ENCODE measurements at places on chromosomes 2 and 18. TPM values are rescaled to one million over a fixed set of nuclear protein-coding genes. Genes with fewer than 3 reads are reported as not detected.

Gene TMBIM1
- 39.1 TPM for total RNA-seq

Gene ZNF396
- 5.4 TPM for total RNA-seq

Gene TGFA
- 6.6 TPM for total RNA-seq

Gene MLPH
- 53.1 TPM for total RNA-seq

Gene PSMA8
- total RNA-seq = not detected

Gene INPP5D
- not detected for total RNA-seq

Gene LAMA1
- total RNA-seq = 2.6 TPM

Gene GPR35
- total RNA-seq = 0.33 TPM

Gene GULP1
- total RNA-seq = 25.9 TPM

Gene RBBP8
- 58.1 TPM for total RNA-seq

Gene CRYBA2
- 4.3 TPM for total RNA-seq

Gene ANKRD30BL
- total RNA-seq = not detected

Gene SPTBN1
- 138 TPM for total RNA-seq

DNA sequence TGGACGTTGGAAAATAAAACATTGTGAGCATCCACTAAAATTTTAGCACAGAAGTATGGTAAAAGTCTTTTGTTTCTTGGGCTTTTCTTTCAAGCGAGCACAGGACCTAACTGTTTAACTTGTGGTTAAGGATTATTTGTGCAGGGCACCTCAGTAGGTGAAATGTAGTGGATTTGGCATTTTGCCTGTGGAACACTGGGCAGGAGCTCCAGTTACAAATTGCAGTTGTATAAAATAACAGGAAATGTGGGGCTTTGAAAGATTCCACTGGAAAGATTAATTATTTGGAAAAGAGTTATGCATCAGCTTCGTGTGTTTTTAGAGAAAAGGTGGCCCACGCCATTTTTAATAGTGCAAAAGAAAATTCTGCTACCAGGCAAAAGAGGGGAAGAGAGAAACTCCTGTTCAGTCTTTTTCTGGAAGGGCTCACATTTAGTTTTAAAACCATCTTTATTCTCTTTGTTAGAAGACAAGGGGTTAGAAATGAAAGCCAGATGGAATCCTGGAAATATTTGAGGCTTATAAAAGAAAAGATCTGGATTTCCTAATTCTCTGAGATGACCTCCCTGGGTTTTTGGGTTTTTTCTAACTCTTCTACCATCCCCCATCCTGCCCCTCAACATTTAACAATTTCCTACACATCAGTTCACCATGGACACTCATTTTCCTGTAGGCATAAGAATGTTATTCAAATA lies 144.3 kb upstream of the SERTAD2 start:
- peak; percentile 88 for DNase-seq

DNA sequence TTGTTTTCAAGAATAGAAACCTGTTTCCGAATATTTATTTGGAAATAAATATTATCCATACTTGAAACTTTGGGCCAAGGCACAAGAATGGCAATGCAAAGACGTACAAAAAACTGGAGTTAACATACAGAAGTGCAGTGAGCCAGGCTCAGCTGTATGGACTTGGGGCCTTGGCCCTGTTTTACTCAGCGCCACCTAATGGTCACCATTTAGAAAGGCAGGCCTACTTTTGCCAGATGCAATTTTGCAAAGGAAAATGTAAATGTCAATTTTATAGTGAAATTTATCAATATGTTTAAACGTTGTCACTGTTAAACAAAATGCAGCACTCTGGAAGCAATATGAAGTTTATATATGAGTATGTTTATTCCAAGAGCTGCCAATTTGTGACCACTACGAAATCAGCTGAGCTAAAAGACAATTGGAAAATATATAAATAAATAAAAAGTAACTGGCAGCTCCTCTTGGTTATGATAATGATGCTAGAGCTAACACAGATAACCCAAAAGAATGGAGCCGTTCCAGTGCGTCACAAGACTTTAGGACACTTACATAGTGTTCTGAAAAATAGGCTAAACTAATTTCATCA lies 155.0 kb downstream of the ARHGAP15 start:
- peak; percentile 34 for DNase-seq

GRCh38 chr2:218988650-218989049 lies 3.7 kb upstream of the FEV start:
- DNase-seq = no peak

- DNase-seq = peak; percentile 46
These were observed 15.9 kb downstream of the POLI start for GRCh38 chr18:54284981-54285785.

- DNase-seq = peak; percentile 2
These were observed 100.1 kb downstream of the MYOM1 start for GRCh38 chr18:3119401-3120341.

DNA sequence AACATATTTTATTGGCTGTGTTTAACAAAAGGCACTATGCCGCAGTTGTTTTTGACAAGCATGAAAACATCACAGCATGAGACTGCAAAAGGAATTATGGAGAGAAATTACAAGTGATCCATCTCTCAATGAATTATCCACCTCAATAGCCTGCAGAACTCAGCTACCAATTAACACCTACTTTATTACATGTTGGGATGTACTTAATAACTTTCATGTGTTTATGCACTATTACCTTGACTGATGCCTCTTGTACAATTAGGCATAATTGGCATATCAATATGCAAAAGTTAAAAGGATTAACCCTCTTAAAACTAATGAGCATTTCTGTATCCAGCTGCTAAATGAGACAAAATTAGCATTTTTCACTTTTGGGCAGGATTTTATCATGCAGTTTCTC lies 27.8 kb downstream of the ARHGAP15 start:
- no peak for DNase-seq

- no peak for DNase-seq
These were observed 11.5 kb downstream of the TEX44 start for GRCh38 chr2:231604101-231604684.

DNA sequence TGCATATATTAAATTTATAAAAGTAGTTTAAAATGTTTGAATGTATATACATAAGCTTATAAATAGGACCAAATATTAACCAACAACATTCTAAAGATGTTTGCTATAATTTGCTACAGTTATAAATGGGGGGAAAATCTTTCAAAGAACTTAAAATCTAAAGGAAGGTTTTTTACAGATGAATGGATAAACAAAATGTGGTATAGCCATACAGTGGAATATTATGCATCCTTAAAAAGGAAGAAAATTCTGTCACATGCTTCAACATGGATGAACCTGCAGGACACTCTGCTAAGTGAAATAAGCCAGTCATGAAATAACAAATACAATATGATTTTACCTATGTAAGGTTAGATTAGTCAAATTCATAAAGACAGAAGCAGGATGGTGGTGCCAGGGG lies 75.8 kb downstream of the TMEM17 start:
- no peak for DNase-seq

- peak; percentile 55 for DNase-seq
These were observed 413 bp downstream of the ALKAL2 start for GRCh38 chr2:287471-287885.

DNA sequence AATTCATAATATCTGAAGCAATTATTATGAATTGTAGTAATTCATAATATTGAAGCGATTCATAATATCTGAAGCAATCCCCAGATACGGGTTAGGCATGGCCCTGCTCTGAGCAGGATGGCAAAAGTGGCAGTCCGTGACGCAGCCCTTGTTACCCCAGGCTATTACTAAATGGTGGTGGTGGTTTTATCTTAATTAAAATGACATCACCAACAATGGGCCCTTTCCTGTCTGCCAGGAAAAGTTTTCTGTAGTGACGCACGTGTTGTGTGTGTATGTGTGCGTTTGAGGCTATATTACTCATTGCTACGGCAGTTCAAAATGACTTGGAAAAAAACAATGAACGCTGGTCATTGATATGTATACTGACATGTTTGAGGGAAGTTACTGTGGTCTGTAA lies 10.6 kb upstream of the MOCOS start:
- peak; percentile 84 for DNase-seq

GRCh38 chr2:29662861-29663260 lies 258.5 kb downstream of the ALK start:
- DNase-seq = no peak

DNA sequence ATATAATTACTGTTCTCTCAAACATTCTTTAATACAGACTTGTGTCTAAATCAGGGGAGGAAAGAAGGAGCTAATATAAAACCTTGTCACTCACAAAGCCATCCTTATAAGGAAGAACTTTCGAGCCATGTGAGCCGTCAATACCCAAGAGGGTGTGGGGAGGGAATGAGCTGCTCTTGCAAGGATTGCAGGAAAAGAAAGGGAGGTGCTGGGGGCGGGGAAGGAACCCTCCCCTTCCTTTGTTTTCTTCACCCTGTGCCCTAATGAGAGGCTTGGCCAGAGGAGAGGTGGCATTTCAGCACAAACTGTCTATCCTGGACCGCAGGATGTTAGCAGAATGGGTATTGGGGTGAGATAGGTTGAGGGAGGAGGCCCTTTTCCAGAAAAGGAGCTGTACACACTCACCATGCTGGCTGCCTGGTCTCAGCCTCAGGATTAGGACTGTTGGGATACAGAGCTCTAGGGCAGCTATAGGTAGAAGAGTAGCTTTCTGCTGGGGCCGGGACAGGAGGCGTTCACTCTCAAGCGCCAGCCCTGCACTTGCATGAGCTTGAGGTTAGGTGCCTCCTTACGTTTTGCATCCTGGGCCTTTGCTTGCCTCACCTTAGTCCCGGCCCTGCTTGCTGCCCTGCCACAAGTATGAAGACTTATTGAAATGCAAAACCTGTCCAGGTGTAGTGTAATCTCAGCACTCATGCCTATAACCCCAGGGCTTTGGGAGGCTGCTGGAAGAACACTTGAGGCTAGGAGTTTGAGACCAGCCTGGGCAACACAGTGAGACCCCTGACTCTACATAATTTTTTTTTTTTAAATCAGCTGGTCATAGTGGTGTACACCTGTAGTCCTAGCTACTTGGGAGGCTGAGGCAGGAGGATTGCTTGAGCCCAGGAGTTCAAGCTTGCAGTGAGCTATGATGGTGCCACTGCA lies 190.5 kb downstream of the LOXHD1 start:
- no peak for DNase-seq

GRCh38 chr2:143830476-143830875 lies 689.4 kb downstream of the ZEB2 start:
- DNase-seq = no peak

- no peak for DNase-seq
These were observed 50.9 kb downstream of the MYCN start for GRCh38 chr2:15991231-15991630.

DNA sequence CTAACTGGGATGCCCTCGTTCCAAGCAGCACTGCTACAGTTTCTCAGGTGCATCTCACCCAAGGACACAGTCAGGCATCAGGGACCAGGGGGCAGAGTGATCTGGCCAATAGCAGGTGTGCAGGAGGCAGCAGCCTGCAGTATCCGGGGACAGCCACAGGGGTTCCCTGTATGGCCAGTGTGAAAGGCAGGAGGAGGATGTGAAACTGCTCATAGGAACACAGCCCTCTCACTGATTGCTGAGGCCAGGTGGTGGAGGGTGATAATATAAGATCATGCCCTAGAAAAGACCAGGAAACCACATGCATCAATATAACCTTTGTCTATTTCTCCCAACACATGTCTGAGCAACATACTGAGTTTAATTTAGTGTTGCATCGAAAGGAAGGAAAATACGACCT lies 112.7 kb upstream of the TACR1 start:
- DNase-seq = peak; percentile 20

DNA sequence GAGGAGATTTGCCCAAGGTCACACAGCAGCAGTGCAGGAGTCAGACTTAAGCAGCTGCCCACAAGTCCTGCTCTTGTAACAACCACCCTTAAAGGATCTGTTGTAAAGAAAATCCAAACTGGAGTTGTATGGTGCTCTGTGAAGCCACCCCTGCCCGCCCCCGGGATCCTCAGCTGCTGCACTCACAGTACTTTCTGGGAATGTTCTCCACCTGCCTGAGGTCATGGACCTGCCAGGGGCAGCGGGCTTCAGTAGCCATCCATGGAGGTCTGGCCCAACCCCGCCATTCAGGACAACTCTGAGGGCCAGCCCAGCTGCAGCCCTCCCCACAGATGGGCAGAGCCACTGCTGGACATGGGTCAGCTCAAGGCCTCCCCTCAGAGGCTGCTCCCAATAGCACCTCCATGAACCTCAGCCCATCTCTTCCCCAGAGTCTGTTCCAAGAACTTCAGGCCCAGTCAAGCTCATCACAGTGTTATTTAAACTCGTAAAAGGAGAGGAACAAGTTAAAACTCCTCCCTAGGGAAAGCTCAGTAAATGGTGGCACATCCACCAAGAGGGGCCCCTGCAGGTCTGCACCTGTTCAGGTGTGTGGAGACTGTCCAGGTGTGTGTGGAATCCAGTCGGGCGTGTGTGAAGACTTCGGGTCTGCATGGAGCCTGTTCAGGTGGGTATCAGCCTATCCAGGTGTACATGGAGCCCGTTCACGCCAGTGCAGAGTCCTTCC lies 39.4 kb upstream of the GPC1 start:
- no peak for DNase-seq

- no peak for DNase-seq
These were observed 900 bp downstream of the C18orf32 start for GRCh38 chr18:49486134-49486533.
